ENCODE measurements at places on chromosomes 5 and 9.

DNA sequence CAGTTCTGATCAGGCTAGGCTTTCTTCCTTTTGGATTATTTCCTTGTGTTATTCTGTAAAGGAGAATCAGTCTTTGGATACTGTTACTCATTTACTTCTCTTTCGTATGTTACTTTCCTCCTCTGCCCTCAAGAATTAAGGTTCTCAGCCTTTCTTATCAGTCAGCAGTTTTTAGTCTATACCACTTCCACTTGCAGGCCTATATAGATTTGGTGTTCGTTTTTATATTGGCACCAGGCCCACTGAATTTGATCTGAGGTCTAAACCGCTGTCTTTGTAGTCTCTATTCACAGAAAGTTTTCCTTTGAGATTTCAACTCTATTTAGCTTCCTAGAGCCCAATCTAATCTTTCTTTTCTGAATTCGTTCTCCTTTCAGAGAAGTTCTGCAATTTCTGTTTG, 62.8 kb downstream of the ERBIN start:
- DNase-seq: no peak

DNA sequence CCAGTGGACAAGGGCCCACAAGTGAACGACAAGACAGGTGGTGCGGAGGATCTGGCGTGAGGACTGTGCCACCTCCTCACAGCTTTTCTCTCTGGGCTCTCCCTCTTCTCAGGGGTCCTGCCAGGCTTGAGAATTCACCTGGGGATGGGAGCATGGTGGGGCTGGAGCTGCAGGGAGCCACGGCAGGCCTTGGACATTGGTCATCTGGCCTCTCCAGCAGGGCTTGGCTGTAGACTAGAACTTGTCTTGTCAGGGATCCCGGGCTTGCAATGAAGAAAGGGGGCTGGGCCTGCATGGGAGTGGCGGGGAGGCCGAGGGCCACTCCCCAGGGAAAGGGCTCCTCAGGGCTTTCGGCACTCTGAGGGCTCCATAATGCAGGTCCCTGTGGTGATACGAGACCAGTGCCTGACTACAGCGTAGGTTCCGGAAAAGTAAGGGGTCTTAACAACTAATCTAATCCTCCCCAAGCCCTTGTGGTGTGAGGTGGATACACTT, 126.7 kb downstream of the MACROH2A1 start:
- no peak for DNase-seq

- no peak for DNase-seq
These were observed 56.0 kb upstream of the GALNT10 start for GRCh38 chr5:154134499-154134898.

- peak; percentile 22 for DNase-seq
These were observed 154.1 kb downstream of the ARHGAP26 start for GRCh38 chr5:142924135-142924883.

- DNase-seq: no peak
These were observed 124.4 kb upstream of the MSX2 start for GRCh38 chr5:174599992-174600391.

GRCh38 chr5:139794067-139794846, 1.4 kb upstream of the PSD2 start:
- DNase-seq: no peak

GRCh38 chr9:138049085-138049778, 171.7 kb downstream of the CACNA1B start:
- no peak for DNase-seq

DNA sequence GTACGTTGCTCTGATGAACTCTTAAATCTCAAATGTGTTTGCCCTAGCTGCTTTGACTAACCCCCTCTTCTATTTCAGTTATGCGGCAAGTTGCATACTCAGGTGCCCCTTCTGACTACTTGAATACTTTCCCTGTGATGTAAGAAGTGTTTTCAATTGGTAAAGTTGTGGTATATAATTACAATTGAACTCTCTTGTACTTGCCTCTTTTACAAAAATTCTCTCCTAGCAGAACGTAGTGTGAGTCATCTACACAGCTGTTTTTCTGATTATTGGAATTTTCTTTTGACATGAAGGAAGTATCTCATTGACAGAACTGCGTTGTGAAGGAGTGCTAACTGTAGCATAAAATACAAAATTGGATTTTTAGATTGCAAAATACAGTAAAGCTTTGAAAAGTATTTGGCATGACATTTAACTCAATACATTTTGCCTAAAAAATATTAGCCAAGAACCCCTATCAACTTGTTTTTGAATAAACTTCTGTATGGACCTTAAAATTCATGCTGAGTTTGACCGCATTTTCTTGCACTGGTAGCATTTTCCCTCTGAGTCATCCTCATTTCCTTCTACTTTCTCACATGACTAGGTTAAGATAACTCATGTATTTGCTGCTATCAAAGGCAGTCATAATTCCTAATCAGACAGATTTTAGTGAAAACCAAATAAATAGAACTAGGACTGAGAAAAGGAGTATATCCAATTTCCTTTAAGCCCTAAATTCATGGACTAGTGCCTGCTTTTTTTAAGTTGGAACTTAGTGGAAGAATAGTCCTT, 6.3 kb downstream of the CRHBP start:
- DNase-seq: peak; percentile 59

DNA sequence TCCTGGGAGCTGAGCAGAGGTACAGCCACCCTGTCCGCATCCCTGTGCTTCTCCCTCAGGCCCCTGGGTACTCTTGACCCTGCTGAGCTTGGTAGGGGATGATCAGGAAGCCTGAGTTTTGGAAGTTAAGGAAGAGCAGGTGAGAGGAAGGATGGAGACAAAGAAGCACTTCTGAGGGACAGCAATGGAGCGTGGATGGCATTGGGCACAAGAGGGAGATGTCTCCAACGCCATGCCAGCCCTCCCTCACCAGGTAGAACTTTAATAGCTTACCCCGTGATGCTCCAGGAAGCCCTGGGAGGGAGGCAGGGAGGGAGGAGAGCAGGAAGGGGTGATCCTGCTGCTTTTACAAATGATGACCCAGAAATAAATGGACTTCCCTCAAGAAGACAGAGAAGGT, 29.9 kb upstream of the SMU1 start:
- DNase-seq: no peak

DNA sequence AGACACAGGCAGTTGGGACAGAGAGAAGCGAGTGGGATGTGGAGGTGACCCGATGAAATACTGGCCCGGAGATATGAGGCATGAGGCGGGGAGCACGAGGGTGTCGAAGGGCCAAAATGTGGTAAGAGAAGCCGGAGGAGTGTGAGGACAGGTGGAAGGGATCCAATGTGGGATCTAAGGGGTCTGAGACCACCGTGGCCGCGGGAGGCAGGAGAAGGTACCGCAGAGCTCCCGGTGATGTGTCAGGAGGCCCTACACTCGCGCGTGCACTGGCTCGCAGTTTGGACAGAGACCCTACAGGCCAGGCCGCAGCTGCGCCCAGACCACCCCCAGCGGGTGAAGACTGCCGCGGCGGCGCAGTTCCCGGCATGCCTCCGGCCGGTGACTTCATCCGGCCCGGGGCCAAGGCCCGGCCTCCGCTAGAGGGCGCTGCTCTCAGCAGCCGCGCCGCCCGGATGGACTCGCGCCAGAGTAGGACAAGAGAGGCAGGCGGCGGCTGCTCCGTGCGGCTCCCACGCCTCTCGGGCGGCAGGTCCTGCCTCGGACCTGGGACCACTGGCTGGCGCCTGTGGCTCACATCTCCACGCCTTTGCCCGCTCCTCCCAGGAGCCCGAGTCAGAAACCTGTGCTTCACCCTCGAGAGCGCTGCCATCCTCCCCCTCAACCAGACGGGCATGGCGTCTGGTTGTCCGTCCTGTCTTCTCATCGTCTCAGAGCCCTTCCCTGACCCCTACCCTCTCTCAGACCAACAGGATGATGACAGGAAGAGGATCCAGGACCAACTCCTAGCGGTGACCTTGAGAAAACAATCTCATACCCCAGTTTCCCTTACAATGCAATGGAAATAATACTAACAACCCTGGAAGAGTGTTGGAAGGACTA, 35.4 kb upstream of the STING1 start:
- peak; percentile 87 for DNase-seq

DNA sequence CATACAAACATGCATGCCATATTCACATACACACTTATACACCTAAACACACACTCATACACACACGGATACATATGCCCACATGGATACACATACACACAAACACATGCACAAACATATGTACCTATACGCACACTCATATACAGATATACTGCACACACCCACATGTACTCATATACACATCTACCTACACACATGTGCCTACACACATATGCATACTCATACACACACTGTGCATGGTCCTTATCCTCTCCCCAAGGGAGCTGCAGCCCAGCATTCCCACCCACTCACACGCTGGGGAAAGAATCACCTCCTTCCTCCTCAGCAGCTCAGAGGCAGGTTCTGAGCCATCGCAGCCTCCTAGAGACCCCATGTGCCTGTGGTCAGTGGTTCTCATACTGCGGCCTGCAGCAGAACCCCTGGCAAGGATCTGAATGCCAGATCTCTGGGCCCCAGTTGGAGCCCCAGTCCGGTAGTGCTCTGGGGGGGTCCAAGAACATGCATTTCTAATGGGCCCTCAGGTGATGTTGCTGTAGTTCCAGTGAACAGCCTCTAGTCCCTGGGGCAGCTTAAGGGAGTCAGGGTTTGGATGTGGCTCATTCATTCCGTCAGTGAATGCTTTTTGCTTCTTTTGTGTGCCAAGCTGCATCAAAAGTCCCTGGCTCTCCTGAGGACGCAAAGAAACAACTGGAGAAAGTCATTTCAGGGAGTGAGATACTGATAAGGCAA, 39.0 kb downstream of the SEMA4D start:
- no peak for DNase-seq

GRCh38 chr9:107807183-107807582, 317.6 kb upstream of the KLF4 start:
- peak; percentile 49 for DNase-seq

- DNase-seq: no peak
These were observed 116.9 kb upstream of the CPEB4 start for GRCh38 chr5:173771121-173771724.

DNA sequence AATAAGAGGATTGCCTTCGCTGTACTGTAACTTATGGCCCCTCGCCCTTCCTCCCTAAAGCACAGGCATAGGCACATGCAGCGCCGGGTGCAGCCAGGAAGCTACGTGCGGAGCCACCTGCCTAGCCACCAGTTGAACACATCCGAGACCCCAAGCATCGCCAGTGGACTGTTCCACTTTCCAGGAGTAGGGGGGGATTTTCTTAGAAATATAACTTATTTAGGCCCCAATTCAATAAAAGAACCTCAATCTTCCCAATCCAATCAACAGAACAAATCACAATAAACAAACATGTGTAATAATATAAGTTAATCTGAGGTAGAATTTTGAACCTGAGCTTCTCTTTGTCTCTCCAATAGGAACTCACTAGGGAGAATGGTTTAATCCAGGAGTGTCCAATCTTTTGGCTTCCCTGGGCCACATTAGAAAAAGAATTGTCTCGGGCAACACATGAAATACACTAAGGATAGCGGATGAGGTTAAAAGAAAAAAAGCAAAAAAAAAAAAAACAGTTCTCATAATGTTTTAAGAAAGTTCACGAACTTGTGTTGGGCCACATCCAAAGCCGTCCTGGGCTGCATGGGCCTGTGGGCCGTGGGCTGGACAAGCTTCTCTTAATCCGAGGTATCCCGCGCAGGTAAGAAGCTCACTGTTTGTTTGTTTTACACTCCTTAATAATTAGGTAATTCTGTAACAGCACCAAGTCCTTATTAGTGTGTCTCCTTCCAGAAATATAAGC, 22.0 kb upstream of the NIPBL start:
- no peak for DNase-seq

DNA sequence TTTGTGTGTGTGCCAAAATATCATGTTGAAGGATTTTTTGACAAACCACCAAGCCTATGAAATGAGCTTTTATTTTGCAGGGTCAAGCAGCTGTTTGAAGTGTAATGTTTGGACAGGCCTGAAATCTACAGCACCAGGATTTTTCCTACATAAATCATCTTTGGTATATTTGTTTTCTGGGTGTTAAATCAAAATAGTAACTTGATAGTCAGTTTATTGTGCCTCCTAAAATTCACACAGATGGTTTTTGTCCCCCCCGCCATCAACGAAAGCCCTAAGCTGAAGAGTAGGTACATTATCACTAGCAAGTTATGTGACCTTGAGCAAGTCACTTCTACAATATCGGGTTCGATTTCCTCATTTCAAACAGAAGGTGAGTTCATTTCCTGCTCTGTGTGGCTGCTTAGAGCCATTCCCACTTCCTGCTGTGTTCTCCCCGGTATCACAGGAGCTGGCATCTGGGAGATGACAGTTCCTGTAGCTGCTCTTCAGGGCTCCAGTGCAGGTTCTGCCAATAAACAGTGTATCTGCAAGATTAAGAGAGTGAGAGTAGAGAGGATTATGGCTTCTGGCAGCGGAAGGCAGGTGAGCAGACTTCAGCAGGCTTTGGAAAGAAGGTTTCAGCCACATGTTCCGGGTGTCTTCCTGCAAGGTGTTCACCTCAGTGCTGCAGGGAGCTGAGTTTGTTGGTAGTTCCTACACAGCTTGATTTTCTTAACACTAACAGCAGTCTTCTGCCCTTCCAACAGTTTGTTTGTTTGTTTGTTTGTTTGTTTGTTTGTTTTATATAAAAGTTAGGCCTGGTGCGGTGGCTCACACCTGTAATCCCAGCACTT, 48.4 kb upstream of the GNE start:
- DNase-seq: peak; percentile 47

DNA sequence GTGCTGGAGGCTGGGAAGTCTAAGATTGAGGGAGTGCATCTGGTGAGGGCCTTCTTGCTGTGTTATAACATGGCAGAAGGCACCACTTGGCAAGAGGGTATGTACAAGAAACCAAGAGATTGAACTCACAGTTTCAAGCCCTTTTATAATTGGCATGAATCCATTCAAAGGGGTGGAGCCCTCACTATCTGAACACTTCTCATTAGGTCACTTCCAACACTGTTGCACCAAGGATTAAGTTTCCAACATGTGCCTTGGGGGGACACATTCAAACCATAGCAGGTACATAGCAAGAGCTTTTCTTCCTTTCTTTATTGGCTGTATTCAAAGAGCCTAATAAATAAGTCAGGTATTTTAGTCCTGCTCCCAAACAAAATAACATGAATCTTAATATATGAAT, 62.7 kb downstream of the PRELID2 start:
- no peak for DNase-seq

GRCh38 chr5:150069672-150070627, 16.4 kb downstream of the CSF1R start:
- no peak for DNase-seq

GRCh38 chr5:74596927-74597326, 43.6 kb downstream of the ENC1 start:
- no peak for DNase-seq

- peak; percentile 40 for DNase-seq
These were observed 740.7 kb downstream of the CETN3 start for GRCh38 chr5:89668821-89669220.

DNA sequence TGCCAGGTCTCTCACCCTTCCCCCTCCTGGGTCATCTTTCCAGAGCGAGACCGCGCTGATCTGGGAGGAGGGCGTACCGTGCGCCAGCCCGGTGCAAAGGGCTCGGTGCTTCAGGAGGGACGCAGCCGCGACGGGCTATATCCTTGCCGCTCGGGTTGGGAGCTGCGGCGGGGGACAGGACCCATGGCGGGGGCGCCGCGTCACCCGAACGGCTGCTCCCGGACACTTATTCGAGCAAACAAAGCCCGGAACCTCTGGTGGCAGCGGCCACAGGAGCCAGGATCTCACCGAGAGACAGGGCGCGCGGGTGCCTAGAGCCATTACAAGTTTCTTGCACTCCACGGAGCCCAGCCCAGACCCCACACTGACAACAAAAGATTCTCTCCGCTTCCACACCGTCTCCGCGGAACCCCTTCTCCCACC, 1.3 kb downstream of the SEMA6A start:
- no peak for DNase-seq
